ENCODE measurements at places on chromosomes 5 and 9.

- DNase-seq = no peak
Observed at GRCh38 chr9:134474055-134474370, 147.8 kb downstream of the RXRA start.

- DNase-seq = no peak
Observed at GRCh38 chr9:9912459-9912858, 700.3 kb downstream of the PTPRD start.

DNA sequence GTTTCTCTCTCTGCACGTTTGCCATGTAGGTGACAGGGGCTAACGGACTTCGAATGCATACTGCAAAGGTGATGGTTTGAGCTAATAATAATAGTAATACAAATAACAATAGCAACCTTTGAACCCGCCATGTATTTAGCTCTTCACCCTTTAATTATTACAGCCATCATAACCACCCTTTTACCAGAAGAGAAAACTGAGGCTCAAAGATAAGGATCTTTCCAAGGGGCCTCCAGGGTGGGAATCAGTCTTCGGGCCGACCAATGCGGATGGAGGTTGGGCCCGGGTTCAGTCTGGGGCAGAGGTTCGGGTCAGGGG, 494 bp downstream of the CDKN2AIPNL start:
- no peak for DNase-seq

- DNase-seq = no peak
Observed at GRCh38 chr5:5473226-5473625, 50.7 kb downstream of the ICE1 start.

DNA sequence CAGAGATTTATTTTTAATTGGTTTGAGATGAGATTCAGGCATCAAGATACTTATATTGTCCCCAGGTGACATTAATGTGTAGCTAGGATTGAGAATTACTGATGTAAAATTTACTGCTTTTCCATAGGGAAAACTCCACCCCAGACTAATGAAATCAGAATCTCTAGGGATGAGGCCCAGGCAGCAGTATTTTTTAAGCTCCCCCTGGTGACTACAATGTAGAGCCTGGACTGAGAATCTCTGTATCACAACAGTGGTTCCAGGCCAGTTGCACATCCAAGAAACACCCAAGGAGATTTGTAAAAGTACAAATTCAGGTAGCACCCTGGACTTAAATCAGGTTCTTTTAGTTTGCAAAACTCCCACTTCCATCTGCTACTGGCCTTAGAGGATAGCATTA, 185.7 kb downstream of the MARCHF11 start:
- no peak for DNase-seq

DNA sequence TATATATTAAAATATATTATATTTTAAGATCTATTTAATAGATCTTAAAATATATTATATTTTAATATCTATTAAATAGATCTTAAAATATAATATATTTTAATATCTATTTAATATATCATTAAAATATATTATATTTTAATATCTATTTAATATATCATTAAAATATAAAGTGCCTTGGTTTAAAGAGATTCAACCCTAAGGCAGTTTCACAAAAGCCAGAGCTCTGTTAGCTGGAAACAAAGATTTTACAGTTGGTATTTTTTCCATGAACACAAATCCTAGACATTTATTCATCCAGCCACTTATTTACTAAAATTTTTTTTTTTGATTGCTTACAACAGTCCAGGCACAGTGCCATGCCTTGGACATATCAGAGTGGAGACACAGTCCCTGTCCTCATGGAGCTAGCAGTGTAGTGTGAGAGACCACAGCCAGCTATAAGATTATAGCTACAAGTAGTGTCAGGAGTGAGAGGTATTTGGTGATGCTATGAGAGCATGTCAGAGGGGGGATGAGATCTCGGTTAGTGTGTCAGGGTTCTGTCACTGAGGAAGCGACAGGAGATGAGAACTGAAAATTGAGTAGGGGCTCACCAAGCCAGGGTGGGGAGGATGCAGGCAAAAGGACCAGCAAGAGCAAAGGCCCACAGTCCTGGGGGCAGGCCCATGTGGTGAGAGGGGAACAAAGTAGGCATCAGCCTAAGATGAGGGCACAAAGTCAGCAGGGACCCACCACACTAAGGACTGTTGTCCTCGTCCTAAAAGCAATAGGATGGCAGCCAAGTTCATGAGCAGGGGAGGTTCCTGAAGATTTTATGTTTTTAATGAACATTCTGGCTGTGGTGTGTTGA, 74.5 kb downstream of the FBXO38 start:
- no peak for DNase-seq

- no peak for DNase-seq
Observed at GRCh38 chr5:40841068-40841805, at the start of gene CARD6. CARD6 (plus strand) TSS chr5:40841367; CDS start chr5:40841383, 16 bp downstream.

DNA sequence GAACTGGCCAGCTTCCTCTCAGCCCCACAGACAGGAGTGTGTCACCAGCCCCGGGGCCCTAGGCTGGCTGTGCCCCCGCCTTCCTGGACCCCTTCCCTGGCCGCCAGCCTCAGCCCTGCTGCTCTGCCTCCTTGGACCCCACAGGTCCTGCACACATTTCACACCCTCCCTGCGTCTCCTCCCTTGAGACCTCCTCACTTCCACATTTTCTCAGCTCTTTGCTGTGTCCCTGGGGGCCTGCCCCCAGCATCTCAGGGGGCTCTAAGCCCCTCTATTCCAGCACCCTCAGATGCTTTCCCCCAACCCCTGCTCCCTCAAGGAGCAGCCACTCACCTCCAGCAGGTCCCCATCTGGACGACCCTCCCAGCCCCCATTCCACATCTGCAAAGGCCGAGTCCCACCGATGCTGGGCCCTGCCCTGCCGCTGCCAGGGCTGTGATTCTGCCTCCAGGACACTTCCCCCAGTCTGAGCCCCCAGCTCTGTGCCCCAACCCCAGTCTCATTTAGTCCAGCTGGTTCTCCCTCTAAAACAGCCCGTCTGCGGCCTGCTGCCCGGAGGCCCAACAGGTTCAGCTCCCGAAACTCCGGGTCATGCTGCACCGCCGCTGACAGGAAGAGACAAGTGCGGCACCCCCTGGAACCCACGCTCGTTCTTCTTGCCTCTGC, 4.2 kb downstream of the SLC34A3 start:
- no peak for DNase-seq

GRCh38 chr9:2727966-2728613, 10.8 kb downstream of the KCNV2 start:
- no peak for DNase-seq

- DNase-seq = no peak
Observed at GRCh38 chr5:54457094-54457862, 1.8 kb downstream of the HSPB3 start.

- DNase-seq = peak; percentile 94
Observed at GRCh38 chr5:181260720-181261319, at the start of gene TRIM52. TRIM52 (minus strand) TSS chr5:181261143; CDS start chr5:181260813, 330 bp downstream.

DNA sequence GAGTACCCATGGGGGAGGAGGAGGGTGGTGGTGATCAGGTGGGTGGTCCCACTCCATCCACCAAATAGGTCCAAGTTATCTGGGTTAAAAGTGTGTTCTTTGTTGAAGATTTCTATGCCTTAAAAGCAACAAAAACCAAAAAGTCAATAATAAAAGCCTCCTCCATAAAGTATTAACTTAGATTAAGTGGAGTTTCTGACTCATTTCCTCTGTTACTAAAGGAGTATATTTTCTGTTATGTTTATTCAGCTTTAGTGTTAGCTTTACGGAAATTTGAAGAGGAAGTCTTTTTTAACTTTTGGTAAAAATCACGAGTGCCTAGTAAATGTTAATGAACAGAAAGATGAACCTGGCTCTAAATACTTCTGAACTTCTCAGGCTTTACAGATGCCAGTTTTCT, 17.8 kb downstream of the FBXO38 start:
- no peak for DNase-seq

DNA sequence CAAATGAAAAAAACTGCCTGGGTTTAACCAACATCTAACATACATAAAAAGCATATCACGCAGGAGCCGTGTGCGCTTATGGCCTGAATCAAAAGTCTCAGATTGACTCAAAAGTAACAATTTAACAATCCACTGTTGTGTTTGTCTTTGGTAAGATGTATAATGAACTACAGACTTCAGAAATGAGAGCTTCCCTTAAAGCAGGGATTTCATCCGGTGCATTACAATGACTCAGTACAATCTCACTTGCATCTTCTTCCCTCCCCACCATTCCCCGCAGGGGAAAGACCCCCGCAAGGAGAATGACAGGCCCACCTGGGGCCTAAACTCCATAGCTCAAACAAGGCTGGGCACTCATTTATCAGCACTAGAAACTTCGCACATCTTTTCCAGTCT, 1.4 kb downstream of the ZFR start:
- DNase-seq = no peak

- DNase-seq = no peak
Observed at GRCh38 chr9:6945816-6946215, 188.0 kb downstream of the KDM4C start.

GRCh38 chr5:168159425-168159824, 132.0 kb upstream of the WWC1 start:
- DNase-seq = no peak

DNA sequence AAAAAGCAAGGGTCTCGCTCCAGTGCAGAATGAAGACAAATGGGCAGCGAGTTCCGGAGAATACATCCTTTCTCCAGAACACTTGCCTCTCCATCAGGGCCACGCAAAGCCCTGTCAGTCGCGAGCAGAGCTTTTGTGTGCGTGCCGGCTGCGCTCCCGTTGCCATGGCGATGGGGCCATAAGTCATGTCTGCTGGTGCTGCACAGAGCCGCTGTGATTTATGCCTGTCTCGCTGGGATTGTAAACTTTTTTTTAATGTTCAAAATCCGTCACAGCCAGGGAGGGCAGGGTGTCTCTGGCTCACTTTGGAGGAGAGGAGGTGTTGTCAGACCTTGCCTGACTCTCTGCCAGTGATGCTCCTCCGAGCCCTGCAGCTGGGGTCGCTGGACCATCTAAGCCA, 272.7 kb downstream of the TRIM32 start:
- no peak for DNase-seq

GRCh38 chr9:108780942-108781734, 74.6 kb downstream of the ACTL7B start:
- DNase-seq = no peak

GRCh38 chr5:1322955-1323802, 21.7 kb downstream of the CLPTM1L start:
- peak; percentile 62 for DNase-seq

DNA sequence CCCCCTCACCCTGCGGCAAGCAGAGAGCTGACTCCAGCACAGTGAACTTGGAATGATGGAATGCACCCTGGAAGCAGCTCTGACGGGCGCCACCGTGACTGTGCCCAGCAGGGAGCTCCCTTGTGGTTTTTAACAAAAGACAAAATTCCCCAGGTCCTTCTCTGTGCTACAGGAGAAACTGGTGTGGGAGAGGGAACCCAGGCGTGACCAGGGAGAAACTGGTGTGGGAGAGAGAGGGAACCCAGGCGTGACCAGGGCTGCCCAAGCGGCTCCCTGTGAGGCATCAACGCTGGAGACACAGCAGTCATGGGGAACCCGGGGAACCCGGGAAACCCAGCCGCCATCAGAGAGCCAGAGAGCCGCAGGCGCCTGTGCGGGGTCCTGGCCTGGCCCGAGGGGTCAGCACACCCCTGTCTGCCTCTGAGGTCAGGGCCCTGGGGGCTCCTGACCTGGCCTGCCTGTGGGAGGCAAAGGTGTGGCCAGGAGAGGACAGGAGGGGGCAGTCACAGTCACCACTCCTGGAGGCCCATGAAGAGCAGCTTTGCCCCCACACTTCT, 3.1 kb upstream of the AHRR start:
- DNase-seq = no peak

GRCh38 chr9:126150411-126151030, 176.1 kb upstream of the MVB12B start:
- DNase-seq = peak; percentile 40

DNA sequence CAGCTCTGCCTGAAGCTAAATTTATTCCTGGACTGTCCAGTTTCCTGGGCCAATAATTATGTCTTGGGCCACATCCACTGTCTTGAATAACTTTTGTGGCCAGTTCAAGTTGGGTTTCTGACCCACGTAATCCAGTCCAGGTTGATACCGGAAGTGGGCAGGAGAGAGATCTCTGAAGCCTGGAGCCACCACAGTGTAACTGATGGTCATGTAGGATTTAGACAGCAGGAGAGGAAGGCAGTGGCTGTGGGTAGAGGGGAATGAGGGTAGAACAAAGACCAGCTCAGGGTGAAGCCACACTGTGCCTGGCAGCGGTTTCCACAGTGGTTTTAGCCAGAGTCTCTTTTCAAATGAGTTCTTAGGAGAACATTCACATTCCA, 30.2 kb downstream of the SH3PXD2B start:
- DNase-seq = no peak
